ENCODE measurements at places on chromosomes 12 and 14. TPM values are rescaled to one million over a fixed set of nuclear protein-coding genes. Genes with fewer than 3 reads are reported as not detected.

DNA sequence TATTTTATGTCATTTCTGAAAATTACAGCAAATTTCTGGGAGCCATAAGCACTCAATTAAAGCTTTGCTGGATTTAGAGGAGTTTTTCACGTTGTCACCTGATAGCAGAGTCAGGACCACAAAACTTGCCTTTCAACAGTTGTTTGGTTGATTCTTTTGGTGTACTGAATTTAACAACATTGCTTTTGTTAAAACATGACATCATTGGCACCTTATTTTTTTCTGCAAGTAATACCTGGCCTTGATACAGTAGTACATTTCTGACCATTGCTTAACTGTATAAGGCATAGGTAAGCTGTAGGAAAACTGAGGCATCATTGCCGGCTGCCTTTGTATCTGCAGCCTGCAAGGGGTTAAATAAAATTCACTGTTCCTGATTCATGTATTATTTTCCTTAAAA is 4.5 kb upstream of the BCL11B start:
- DNase-seq, result no peak

DNA sequence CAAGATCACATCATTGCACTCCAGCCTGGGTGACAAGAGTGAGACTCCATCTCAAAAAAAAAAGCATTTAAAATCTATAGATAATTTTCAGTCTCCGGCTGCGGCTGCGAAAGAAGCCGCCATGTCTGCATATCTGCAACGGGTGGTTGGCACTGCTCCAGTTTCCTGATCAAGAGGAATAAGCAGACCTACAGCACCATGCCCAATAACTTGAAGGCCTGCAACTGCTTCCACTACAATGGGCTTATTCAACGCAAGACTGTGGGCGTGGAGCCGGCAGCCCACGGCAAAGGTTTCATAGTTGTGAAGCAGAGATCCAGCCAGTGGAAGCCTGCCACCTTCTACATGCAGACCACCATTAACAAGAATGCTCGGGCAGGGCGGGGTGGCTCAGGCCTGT is 30.6 kb upstream of the EID3 start:
- DNase-seq, result no peak

- no peak for DNase-seq
These were observed 140.8 kb downstream of the TTC7B start for GRCh38 chr14:90675399-90675798.

- no peak for DNase-seq
These were observed 38.7 kb upstream of the DUSP6 start for GRCh38 chr12:89390802-89391673.

GRCh38 chr12:116600959-116601918 is 42.1 kb downstream of the MAP1LC3B2 start:
- DNase-seq, result no peak

DNA sequence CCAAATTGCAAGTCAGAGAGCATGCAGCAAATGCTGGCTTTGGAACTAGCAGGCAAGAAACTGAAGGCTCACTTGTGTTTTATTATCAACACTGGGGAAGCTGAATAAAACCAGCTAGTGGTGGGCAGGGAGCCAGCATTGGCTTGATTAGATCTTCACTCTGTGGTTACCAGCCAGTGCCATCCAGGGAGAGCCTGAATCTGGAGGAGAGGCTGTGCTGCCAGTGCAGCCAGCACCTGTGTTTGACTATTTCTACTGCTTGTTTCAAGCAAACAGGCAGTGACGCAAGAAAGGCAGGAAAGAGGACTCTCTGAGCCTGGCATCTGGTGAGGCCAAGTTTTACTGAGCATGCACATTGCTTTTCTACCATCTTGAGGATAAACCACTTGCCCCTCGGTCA is 247.0 kb downstream of the PHLDA1 start:
- DNase-seq, result peak; percentile 46

DNA sequence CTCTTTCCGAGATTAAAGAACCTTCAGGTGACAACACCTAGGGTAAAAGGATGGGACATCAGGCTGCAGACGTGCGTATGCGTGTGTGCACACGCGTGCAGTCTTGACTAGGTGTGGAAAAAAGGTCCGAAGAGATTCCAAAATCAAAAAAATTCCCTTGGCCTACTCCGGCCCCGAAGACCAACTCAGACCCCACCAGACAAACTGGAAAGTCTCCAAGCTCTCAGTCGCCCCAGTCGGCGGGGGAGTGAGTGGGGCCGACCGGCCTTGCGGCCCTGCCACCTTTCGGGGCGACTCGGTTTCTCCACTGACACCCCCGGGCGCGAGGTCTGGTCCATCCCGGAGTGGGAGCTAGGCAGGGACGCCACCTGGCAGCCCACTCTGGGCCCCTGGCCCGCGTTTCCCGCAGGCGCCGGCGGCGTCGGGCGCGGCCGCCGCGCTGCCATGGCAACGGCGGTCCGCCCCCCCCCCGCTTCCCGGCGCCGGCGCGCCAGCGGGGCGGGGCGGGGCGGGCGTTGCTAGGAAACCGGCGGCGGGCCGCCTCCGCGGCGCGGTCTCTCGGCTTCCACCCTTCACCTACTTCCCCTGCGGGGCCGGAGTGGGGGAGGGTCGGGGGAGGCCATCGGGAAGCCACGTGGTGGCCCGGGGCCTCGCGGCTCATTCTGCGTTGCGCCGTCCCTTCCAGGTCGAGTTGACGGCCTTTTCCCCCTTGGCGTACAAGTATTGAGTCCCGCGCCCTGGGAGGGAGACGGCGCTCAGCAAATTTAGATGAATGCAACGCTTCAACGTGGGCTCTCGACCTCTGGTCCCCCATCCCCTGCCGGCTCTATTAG is 253.1 kb downstream of the EFCAB11 start:
- peak; percentile 97 for DNase-seq

DNA sequence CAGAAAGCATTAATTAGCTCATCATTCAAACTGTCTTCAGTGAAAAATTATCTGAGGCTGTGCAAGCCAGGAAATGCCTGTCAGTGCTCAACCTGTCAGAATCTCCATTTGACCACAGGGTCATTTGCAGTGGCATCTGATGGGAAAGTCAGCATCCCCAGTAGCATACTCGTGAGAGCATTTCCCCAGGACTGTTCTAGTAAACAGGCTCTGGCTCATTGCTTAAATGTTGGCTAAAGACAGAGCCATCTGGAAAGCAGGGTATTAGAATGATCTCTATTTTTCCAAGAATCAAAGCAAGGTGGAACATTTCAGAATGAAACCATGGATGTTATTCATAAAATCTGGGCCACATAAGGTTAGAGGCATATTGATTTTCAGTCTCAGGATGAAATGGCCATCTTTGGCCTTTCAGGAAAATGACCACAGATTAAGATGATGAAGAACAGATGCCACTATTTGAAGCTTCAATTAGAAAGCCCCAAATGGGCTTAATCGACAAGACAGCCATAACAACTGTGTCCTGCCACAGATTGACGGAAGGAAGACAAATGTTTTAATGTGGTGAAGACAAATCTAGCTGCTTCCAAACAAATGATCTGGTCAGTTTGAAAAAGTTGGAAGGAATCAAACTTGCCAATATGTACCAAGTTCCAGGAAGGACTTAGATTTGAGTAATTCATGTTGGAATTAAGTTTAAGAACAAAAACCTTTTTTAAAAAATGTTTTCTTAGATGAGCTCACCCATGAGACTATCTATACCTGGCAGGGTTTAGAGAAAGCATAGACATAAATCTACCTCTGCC is 94.0 kb upstream of the FAR2 start:
- DNase-seq, result no peak

- DNase-seq, result no peak
These were observed 30.4 kb downstream of the SETD3 start for GRCh38 chr14:99450266-99450665.

GRCh38 chr12:108573317-108573716 is 10.9 kb downstream of the ISCU start:
- DNase-seq, result no peak

GRCh38 chr12:7460375-7461259 is 16.7 kb upstream of the CD163L1 start:
- DNase-seq, result no peak

- DNase-seq, result peak; percentile 24
These were observed 185.1 kb upstream of the VASH1 start for GRCh38 chr14:76576047-76576741.

DNA sequence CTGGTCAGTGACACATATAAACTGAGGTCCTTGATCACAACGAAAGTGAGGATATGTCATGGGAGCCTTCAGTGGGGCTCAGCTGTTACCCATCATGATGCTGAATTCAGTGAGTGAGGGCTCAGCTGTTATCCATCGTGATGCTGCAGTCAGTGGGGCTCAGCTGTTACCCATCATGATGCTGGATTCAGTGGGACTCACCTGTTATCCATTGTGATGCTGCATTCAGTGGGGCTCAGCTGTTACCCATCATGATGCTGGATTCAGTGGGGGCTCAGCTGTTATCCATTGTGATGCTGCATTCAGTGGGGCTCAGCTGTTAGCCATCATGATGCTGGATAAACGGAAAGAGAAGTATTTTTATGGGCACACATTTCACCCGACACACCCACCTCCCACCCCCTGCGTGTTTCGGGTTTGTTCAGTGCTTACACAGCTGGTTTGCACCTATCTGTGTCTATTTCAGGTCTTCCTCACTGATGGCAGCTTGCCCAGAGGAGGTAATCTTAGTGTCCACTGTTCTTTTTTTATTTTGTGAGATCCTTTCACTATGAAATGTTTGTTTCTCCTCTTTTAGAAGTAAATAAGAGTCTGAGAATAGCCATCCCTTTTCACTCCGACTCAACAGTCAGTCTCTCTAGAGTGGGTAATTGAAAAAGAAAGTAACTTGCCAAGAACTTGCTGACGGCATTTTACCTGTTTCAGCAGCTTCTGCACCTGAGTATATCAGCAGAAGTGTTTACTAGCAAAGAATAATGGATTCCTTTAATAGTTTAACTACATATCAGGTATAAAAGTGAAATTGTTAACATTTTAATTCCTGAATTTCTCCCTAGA is 183.0 kb downstream of the ERC1 start:
- no peak for DNase-seq

- no peak for DNase-seq
These were observed 98.4 kb upstream of the GARIN6 start for GRCh38 chr12:99549196-99549595.

- DNase-seq, result no peak
These were observed 137.0 kb upstream of the PZP start for GRCh38 chr12:9345171-9345570.

GRCh38 chr14:50928002-50928635 is 16.2 kb downstream of the PYGL start:
- DNase-seq, result no peak

- peak; percentile 66 for DNase-seq
These were observed 543.2 kb upstream of the TBX3 start for GRCh38 chr12:115227137-115227615.

The CLBA1 gene
- total RNA-seq, result 0.88 TPM

The TAS2R14 gene
- 0.35 TPM for total RNA-seq

The LRRIQ1 gene
- not detected for total RNA-seq

The NGB gene
- total RNA-seq, result not detected

The SLC2A14 gene
- total RNA-seq, result 1.0 TPM

The OR6C2 gene
- total RNA-seq, result not detected

The TXNRD1 gene
- 69.9 TPM for total RNA-seq

The ERBB3 gene
- 1.5 TPM for total RNA-seq

The CCDC197 gene
- not detected for total RNA-seq

The BCL2L14 gene
- not detected for total RNA-seq
